ENCODE measurements at places on chromosomes 16 and 17. TPM values are rescaled to one million over a fixed set of nuclear protein-coding genes. Genes with fewer than 3 reads are reported as not detected.

Gene RPRML
- not detected for total RNA-seq

Gene TEKT1
- total RNA-seq, result not detected

Gene FOXL1
- total RNA-seq, result not detected

Gene CDRT15L2
- not detected for total RNA-seq

Gene LPO
- total RNA-seq, result not detected

Gene MAZ
- total RNA-seq, result 395 TPM

Gene TAOK1
- 52.8 TPM for total RNA-seq

Gene TVP23A
- not detected for total RNA-seq

Gene SLC47A2
- total RNA-seq, result not detected

Gene MED13
- 54.6 TPM for total RNA-seq

Gene KRTAP1-5
- total RNA-seq, result not detected

GRCh38 chr17:2390199-2390836, 10.5 kb downstream of the MNT start:
- DNase-seq, result no peak

DNA sequence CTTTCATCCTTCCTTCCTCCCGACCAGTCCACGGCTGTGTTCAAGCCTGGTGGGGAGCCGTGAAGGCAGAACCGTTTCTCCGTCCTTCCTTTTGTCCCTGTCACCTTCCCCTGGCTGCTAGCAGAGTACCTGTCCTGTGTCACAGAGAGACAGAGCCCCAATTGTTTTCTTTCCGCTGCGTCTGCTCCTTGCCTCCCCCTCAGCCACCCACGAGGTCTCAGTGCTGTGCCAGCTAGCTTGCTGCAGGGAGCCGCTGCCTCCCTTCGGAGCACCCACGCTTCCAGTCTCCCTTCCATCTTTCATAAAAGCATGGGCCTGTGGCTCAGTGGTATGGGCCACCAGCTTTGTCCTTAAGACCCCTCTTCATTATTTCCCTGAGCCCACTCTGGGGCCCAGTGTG, 62.2 kb downstream of the MPRIP start:
- DNase-seq, result no peak

DNA sequence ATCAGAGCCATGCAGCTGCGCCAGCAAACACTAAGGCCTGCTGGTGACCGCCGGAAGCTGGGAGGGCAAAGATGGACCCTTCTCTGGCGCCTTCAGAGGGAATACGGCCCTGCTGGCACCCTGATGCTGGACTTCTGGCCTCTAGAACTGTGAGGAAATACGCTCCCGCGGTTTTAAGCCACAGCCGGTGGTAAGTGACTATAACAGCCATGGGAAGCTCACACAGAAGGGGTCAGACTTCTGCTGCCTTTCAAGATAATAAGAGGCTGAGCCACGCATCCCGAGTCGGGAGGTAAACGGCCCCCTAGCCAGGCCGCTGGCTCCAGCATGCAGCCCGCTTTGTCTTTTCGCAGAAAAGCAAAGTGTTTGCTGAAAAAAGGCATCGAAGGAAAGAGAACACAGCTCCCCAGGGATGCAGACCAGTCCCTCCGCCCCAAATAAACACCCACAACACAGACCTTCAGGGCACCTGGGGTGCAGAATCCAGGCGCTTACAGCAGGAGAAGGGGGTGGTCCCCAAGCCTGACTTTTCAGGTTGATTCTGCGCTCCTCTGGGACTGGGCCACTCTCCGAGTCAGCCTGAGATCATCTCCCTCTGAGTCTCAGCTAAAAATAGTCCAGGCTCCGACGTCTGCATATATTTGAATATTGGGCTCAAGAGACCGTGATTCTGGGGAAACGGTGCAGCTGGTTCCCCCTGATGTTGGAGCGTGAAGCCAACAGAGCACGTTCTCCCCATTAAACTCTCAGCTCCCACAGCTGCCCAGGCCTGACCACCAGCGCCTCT, 89.7 kb downstream of the MGAT5B start:
- no peak for DNase-seq

GRCh38 chr17:34475296-34475695, 104.1 kb upstream of the TMEM132E start:
- DNase-seq, result no peak

DNA sequence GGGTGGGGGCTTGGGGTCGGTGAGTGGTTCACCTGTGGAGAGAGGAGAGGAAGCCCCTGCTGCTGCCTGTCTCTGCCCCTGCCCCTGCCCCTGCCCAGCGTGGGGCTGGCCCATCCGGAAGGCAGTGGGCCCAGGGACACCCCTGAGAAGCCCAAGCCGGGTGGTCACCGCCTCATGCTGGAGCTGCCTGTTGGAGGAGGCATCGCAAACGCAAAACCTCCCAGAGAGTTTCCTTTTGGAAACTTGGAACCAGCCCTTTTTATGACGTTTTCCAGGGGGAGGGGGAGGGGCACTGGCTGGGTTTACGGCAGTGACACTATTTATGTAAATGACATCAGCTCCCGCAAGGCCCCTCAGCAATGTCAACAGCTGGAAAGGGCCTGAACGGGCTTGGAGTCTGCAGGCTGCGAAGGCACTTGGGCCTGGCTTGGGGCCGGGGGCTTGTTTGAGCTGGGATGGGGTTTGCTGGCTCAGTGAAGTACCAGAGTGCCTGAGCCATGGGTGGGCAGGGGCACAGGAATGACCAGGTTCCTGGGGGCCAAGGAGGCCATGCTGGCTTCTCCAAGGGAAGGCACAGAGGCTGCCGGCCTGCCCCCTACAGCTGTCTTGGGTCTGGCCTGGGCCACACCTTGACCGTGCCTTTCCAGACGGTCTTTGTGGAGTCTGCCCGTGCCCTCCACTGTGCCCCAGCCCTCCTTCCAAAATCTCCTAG, 219.5 kb downstream of the NTN1 start:
- no peak for DNase-seq

- DNase-seq, result no peak
Measured at GRCh38 chr16:47387026-47387734, 73.7 kb downstream of the ITFG1 start.

DNA sequence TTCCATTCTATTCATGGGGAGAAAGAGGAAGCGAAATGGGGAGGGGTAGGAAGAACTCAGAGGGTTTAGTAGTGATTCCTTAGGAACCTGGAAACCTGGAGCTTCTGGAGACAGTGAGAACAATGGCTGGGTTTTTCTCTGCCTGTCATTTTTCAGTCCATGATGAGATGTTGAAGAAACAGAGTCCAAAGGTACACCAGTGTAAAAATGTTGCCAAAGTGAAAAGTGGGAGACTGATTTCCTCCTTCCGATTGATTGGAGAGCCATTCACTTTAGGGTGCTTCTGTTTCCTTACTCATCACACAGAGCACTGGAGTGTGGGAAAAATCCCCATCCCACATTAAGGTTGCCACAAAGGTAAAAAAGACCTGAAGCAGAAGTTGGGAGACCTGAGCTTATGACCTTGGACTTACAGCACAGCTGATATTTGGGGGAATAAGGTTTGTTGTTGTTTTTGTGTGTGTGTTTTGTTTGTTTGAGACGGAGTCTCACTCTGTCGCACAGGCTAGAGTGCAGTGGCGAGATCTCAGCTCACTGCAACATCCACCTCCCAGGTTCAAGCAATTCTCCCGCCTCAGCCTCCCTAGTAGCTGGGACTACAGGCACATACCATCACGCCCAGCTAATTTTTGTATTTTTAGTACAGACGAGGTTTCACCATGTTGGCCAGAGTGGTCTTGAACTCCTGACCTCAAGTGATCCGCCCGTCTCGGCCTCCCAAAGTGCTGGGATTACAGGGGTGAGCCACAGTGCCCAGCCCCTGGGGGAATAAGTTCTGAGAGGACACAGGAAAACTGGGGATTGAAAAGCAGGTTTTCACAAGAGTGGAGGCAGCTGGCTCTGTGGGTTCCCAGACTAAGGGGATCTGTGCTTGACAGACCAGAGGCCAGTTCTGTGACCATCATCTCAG, 1.4 kb upstream of the DHX8 start:
- no peak for DNase-seq

DNA sequence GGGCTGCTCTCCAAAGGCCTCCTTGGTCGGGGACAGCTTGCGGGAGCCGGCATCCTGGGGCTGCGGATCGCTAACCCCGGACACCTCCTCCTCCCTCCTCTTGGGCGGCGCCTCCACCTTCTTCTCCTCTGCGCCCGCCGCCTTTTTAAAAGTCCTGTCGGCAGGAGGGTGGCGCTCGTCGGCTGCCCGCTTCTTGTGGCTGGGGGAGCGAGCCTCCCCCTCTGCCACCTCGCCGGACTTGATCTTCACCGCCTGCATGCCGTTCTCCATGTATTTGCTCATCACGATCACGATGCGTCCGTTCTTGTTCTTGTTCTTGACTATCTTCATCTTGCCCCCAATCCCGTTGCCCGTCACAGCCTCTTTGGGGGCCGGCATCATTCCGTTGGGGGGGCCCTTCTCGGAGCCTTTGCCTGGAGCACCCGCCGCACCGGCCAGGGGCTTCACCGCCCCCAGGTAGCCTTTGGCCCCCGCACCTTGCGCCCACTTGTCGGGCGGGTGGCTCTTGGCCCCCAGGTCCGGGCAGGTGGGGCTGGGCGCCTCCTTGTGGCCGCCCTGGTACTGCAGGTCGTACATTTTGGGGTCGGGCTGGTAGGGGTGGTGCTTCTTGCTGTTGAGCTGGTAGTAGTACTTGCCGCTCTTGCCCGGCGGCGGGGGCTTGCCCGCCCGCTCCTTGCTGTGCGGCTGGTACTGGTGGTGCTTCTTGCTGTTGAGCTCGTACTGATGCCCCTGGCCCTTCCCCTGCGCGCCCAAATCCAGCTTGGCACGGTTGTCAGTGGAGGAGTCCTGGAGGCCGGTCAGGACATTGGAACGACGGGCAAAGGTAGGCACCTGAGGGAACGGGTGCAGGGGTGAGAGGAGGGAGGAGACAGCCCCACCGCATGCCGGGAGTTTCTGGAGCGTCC, 4.4 kb downstream of the CBX4 start:
- peak; percentile 74 for DNase-seq

- DNase-seq, result no peak
Measured at GRCh38 chr16:72945611-72946010, 102.3 kb downstream of the ZFHX3 start.

DNA sequence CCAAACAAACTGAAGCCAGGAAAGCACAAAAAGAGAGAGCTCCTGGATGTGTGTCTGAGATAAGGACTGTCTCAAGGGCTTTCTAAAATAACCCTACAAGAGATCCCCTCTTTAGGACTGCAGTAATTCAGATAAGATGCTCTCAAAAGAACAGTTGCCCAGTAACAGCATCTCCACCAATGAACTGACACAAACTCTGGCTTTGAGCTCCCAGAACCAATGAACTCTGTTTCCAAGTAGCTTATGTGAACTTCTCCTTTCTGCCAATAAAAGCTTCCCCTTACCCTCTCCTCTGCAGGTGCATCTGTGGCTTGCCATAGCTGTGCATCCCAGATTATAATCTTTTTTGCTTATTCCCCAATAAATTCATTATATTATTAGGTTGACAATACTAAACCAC, 421.5 kb downstream of the SLC39A11 start:
- DNase-seq, result no peak

GRCh38 chr17:47684535-47685193, 9.3 kb upstream of the TBKBP1 start:
- no peak for DNase-seq

All from activated naive CD8-positive, alpha-beta T cell treated with anti-CD3 and anti-CD28 coated beads, Interleukin-2, amount 10 ng/mL, durations not matched to agents 7 days and 5 days (primary cell).